Left lung (tissue), 14 donors: ENCODE measurements at places on chromosomes 12 and 14. TPM values are rescaled to one million over a fixed set of nuclear protein-coding genes. Genes with fewer than 3 reads are reported as not detected.

DNA sequence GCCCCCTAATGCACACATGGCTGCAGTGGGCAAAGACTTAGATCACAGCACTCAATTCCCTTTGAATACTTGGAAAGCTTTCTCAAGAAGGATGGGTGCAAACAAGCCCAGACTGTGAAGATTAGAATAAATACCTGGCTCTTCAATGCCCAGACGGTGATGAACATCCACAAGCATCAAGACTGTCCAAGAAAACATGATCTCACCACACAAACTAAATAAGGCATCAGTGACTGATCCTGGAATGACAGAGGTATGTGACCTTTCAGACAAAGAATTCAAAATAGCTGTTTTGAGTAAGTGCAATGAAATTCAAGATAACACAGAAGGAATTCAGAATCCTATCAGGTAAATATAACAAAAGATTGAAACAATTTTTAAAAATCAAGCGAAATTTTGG is 43.8 kb upstream of the ZDHHC17 start:
- H3K36me3 ChIP-seq = no peaks in the 10 kb centered on the region
- DNase-seq = no peak
- no peaks in the 10 kb centered on the region for H3K27me3 ChIP-seq
- H3K4me3 ChIP-seq = no peak overlapping the region
- H3K4me1 ChIP-seq = no peaks in the 10 kb centered on the region
- H3K27ac ChIP-seq = no peak overlapping the region

DNA sequence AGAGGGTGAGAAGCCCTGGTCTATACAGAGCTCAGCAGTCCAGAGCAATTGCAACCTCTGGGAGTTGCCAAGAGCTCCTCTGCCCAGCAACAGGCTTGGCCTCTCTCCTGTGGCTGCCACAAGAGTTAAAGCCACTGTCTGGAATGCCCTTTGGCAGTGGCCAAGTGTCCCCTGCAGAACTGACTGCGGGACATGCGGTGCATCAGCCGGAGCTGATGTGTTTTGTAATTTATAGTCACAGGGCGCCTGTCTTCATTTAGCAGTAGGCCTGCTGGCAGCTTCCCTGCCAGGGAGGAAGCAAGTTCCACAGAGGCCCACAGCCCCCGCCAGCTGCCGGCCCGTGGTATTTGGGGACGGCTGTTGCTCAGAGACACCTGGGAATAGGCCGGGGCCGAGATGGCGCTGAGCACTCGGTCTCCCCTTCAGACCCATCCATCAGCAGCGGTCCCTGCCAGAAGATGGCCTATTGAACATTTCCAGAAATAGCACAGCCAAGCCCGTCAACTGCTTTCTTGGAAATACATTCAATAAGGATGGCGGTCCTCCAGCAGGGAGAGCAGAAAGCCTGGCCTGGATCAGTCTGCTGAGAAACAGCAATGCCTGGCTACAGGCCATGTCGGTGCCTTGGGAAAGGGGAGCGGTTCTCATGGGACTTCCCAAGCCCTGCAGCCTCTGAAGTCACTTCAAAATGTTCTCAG is 217.4 kb downstream of the CRADD start:
- H3K27ac ChIP-seq = peak overlapping the region; percentile 21
- H3K36me3 ChIP-seq = no peaks in the 10 kb centered on the region
- H3K27me3 ChIP-seq = no peaks in the 10 kb centered on the region
- H3K4me3 ChIP-seq = no peak overlapping the region

ACVRL1 gene
- 115 TPM for total RNA-seq

DNA sequence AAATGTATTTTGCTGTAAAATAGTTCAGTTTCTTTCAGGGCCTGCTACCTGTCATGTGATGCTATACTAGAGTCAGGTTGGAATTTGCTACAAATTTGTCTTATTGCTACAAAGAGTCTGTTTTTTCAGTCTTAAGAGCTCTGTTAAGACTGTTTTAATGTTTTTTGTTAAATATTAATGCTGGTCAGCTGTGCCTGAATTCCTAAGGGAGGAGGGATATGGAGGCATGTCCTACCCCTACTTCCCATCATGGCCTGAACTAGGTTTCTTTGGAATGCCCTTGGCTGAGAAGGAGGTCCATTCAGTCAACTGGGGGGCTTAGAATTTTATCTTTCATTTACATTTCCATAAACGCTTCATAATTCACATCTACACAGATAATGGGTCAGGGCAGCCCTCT is 30.0 kb downstream of the IQSEC3 start:
- H3K4me1 ChIP-seq = no peaks in the 10 kb centered on the region
- H3K27me3 ChIP-seq = peaks cover 5% of the 10 kb centered on the region
- no peak overlapping the region for H3K27ac ChIP-seq
- H3K4me3 ChIP-seq = no peak overlapping the region
- no peaks in the 10 kb centered on the region for H3K36me3 ChIP-seq

DNA sequence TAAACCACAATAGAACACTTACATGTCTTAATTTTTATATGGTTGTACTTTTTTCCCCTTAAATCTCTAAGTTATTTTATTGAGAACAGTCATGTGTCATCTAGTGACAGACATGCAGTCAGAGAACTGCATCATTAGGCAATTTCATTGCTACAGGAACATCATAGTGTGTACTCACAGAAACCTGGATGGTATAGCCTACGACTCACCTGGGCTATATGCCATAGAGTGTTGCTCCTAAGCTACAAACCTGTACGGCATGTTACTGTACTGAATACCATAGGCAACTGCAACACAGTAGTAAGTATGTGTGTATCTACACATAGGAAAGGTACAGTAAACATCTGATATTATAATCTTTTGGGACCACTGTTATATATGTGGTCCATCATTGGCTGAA is 557.6 kb downstream of the PRKD1 start:
- DNase-seq = no peak
- H3K27me3 ChIP-seq = no peaks in the 10 kb centered on the region
- no peaks in the 10 kb centered on the region for H3K4me1 ChIP-seq
